NCI-H1417 treated with DMSO at 0.1 percent for 48 hours (cell line): ENCODE measurements at places on chromosomes 1 and 21.

- DNase-seq: peak; percentile 25
Observed at GRCh38 chr1:74429580-74429979, 82.8 kb downstream of the LRRC53 start.

DNA sequence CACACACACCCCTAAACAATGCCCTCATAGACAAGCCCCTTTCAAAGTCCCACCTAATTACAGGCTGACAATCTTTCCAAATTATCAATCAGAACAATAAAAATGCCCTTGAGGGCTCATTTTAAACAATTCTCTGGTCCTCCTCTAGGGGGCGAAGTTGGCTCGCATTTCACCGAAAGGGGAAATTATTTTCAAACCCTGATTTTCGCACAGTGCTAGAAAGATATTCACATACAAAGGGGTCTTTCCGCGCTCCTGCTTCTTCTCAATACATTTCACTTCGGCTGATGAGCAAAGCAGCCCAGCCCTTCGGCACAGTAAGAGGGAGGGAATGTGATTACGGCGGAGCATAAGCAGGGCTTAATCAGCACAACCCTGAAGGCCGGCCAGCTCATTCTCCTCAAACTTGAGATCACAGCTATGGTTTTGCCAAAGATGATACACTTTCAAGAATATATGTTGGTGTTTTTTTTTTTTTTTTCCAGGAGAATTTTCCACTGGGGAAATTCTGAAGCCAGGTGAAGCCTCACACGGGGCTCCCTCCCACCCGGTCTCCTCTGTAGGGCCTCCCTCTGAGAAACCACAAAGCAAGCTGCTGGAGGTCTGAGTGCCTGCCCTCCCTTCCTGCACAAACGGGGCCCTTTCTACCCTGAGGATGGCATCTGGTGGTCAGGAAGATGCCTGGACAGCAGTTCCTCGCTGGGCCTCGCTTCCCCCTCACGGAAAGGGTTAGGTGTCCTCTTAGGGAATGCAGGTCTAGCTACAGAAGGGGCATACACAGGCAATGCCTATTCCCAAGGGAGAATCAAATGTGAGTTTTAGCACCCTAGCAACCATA lies 66.9 kb downstream of the GNG12 start:
- DNase-seq: peak; percentile 6

- DNase-seq: no peak
Observed at GRCh38 chr1:98251497-98251896, 330.7 kb upstream of the DPYD start.

DNA sequence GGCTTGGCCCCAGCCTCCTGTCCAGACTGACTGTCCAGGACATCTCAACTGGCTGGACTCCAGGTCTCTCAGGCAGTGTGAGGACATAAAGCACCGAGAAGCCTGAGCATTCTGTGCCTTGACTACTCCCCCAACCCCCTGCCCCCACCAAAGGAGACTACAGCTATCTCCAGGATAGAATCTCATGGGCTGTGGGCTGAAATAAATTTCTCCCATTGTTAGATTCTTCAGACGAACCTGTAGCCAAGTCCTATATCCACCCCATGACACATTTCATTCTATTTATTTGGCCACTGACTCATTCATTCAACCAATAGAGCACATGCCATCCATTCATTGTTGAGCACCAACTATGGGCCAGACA lies 11.4 kb downstream of the VWA5B1 start:
- DNase-seq: no peak

DNA sequence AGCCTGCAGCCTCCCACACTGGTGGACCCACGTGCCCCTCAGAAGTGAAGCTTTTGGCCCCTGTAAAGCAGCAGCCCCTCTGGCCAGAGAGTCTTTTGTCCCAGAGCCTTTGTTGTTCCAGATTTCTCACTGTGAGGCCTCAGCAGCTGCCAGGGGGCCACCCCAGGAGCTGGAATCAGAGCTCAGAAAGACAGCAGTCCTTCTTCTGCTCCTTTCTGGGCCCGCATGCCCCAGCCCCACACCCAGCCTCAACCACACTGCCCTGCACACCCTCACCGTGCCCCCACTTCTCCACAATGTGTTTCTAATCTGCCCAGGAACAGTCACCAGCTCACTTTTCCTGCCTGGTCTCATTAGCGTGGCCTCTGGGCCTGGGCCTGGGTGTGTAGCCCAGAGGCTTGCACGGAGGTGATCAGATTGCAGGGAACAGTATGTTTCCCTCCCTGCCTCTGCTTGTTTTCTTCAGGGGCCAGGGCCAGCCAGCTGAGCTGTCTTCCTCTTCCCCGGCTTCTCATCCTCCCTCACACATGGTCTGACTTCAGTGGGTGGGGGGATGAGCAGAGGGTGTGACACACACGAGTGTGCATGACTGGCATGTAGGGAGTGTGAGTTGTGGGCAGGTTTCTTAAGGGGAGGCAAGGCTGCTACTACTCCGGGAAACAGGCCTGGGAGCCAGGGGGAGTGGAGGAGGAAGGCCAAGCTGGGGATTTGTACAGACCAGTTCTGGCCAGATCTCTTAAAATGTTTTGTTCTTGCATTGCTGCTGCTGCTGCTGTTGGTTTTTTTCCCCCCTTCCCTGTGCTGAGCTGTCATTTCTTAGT lies 82.5 kb upstream of the ZNF648 start:
- no peak for DNase-seq

- no peak for DNase-seq
Observed at GRCh38 chr1:21518774-21519455, 9.7 kb downstream of the ALPL start.

DNA sequence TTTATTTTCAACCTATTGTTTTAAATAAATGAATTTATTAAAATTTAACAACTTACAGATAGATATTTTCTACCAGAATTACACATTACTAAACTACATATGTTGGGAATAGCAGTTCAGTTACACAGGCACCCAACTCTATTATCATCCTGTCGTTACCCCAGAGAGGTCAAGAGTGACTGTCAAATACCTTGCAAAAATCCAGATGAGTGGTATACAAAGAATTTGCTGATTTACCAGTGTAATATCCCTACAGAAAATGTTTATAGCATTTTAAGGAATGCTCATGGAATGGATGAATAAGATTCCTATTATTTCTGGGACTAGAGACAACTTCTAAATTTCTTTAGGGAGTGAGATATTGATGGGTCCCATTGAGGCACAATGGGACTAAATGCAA lies 300.7 kb upstream of the RGS18 start:
- DNase-seq: no peak

DNA sequence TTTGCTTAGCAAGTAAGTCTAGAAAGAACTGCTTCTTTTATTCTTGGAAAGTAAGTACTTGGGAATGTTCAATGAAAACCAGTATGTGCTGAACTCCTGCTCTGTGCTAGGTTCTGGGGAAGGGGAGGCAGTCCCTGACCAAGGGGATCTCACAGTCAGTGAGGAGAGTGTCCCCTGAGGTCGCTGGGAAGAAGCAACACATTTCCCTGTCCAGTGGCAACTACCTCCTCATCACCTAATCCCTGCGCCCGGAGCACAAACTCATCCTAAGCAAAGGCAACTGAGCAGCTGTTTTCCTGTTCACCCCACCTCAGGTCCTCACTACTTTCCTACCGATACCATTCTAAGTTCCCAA lies 61.7 kb upstream of the ANGPTL1 start:
- no peak for DNase-seq

DNA sequence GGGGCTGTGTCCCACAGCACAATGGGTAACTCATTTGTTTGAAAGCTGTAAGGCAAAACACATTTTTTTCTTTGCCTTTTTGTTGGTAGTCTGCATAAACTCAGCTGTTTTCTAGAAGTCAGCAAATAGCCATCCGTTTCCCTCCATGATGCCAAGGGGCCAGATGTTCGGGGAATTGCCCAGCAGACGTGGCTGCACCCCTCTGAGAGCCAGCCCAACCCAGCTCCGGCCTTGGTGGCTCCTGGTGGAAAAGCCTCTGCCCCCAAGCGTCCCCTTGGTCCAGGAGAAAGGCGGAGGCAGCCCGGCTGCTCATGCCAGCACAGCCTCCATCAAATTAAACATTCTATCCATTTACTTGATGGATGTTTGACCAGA lies 58.4 kb upstream of the ADARB1 start:
- no peak for DNase-seq

GRCh38 chr21:36959020-36959835 lies 7.2 kb downstream of the HLCS start:
- DNase-seq: no peak

GRCh38 chr1:26350343-26350700 lies 3.6 kb downstream of the CRYBG2 start:
- DNase-seq: no peak

DNA sequence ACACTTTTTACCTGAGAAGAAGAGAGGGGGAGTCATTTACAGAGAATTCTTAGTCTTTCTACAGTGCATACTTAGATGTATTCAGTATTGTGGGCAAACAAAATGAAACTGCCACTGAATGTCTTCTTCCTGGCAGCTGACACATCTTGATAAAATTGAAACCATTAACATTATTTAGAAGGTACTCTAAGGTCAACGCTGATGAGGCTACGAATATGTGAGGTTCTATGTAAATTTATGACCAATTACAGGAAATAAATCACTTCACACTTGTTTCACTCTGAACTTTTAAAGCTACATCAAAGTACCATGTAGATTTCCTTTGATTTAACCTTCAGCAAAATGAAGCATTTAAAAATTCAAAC lies 51.3 kb upstream of the GFI1 start:
- DNase-seq: no peak

DNA sequence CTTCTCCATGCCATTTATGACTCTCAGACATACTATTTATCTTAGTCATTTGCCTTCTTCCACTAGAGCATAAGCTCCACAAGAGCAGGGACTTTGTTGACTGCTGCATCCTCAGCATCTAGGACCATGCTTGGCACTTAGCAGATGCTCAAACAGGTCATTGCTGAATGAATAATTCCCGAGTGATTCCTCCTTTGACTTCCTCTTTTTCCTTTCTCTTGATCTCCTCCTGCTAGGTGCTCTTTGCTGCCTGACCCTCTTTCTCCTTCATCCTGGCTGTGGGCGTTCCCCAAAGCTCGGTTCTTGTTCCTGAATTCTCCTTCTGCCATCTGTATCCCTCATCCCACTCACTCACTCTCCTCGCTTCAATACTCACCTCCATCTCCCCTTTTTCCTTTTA lies 23.5 kb downstream of the SYT6 start:
- DNase-seq: no peak

DNA sequence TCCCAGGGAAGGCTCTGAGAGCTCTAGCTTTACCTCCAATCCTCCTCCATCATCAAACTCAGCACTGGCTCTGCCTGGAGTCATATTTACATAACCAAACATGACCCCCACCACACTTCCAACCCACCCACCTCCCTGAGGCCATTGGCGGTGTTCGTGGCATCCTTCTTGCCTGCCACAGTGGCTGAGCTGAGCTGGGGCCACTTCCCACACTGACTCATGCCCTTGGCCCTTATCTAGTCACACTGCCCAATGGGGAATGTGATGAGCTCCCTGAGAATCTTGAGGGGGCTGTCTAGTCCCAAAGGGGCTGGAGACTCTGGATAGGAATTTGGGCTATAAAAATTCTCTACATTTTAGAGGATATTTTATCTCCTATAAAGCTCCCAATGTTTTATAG lies 230.9 kb upstream of the IRF2BP2 start:
- DNase-seq: no peak

DNA sequence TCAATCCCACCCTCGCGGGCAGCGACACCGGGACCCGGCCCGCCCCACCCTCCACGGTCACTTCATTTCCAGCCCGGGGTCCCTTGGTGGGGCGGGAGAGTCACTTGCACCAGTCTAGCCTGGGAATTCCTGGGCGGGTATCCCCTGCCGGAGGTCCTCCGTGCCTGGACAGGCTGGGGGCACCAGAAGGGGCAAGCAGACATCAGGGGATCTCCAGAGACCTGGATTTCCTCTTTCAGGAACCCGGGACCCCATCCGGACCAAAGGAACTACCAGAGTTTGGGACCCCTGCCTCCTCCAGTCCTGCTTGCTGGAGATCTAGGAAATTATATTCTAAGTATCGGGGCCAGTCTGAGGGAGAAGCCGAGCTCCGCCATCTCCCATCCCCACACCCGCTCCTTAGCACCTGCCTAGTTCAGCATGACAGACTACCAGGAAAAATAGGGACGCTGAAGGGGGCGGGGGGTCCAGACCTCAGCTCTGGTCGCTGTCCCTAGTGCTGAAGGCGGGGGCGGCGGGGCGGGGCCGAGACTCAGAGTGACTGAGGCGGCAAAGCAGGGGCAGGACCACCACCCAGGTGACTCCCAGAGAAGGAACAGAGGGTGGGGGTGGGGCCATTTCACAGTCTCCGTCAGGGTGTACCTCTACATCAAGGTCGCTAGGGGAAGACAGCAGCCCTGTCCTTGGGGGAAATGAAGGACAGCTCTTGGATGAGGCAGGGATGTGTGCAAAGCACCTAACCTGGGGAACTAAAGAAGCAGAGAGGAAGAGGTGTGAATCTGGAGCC lies 832 bp downstream of the HCN3 start:
- DNase-seq: no peak

- no peak for DNase-seq
Observed at GRCh38 chr1:64623750-64624191, 121.1 kb upstream of the RAVER2 start.

DNA sequence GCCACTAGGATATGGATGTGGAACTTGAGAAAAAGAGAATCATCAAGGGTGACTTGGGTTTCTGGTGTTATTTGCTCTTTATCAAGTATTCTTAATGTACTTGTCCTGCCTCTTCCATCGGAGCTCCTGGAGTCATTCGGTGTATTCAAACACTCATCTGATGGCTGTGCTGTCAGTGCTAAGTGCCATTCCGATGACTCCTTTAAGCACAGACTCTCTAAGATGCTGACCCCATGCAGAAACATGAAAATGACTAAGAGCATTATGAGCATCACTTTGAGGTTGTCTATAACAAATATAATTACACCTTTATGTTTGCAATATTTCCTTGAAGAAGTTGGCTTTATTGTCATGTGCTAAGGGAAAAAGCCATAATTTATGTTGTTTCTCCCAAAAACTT lies 11.3 kb upstream of the RPL5 start:
- no peak for DNase-seq

DNA sequence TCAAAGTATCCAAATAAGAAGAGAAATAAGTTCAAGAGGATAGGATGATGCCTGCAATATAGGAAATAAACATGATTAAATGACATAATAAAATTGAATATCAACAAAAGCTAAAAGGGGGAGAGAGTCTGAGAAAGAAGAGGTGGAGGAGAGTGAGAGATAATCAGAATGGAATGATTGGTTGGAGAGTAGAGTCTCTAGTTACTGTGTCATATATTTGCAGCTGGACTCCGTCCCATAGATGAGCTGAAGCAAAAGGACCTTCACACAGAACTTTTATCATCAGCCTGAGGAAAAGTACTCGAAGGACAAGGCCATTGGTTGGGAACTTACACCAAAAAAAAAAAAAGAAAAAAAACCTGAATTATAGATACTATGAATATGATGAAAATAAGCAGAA lies 22.8 kb upstream of the S100A2 start:
- DNase-seq: no peak
